ENCODE measurements at places on chromosomes 7 and 10.

DNA sequence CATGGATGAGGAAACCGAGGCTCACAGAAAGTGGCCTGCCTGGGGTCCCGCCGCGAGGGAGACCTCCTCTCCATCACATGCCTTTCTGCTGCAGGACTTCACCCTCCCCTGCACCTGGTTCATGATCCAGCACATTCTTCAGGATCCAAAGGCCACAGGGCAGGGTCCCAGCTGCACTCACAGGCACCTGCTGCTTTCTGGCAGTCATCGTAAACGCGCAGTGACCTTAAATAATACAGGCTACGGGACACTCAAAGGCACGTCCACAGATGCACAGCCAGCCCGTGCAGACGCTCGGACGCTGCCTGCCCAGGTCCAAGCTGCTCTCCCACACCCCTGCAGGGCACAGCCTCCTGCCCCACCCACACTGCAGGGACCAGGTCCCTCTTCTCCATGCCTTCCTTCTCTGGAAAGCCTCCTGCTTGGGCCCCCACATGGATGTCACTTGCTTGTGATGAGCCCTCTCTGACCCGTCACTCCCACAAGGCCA, 49.9 kb downstream of the CALML3 start:
- DNase-seq: no peak

DNA sequence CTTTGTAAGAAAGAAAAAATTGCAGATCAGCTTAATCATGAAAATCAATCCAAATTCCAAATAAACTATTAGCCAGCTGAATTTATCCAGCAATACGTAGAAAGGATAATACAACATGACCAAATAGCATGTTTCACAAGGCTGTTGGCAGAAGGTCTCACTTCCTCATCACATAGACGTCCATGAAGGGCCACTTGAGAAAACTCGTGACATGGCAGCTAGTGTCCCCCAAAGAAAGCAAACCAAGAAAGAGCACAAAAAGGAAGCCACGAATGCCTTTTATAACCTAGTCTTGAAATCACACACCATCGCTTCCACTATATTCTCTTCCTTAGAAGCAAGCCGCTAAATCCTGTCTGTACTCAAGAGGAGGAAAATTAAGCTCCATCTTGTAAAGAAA, 105.6 kb upstream of the NRBF2 start:
- DNase-seq: no peak

DNA sequence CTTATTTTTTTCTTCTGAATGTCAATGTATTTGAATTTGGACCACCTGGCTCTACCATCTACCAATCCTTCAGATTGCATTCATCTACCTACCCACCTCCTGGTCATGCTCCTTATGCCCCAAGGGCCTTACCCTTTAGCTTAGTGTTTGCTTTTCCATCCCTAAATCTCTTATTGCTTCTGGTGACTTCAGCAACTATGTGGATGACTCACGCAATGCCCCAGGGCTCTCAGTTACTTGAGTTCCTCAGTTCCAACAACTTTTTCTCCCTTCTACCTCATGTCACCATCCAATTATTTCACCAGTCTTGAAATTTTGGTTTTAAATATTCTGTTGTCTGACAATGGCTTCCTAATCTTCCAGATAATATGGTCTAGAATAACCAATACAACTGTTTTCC, 118.9 kb downstream of the CFAP58 start:
- peak; percentile 91 for DNase-seq

- no peak for DNase-seq
Observed at GRCh38 chr7:40544221-40544723, 409.5 kb downstream of the SUGCT start.

DNA sequence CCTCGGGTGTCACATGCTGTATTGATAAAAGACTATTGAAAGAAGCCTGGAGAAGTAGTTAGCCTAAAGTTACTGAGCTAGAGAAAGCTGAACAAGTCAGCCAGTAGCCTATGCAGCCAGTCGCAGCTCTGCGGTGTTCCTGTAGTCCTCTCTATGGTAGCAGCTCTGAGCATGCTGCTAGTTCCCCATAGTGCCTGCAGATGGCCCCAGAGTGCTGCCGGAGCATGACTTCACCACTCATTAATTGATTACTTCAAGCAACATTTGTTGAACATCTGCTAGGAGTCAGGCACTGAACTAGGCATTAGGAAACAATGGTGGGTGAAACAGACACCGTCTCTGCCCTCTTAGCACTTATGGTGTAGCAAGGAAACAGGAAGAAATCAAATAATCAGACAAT, 422.7 kb downstream of the SORCS3 start:
- peak; percentile 4 for DNase-seq

- no peak for DNase-seq
Observed at GRCh38 chr10:31035266-31035798, 3.7 kb upstream of the ZNF438 start.

DNA sequence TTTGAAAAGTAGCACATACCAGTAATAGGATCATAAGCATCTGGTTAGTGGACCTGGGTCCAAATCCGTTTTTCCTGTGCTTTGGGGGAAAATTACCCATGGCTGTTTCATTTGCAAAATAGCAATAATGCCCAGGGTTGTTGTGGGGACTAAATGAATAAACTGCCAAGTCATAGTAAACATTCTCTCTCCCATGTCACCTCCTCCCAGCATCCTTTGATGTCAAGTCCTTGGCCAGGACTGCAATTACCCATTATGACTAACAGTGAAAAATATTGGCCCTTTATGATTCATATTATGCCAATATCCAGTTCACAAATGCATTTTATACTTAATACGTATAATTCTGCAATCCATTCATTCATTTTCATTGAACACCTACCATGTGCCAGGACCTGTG, 23.0 kb downstream of the TOMM7 start:
- DNase-seq: peak; percentile 52

DNA sequence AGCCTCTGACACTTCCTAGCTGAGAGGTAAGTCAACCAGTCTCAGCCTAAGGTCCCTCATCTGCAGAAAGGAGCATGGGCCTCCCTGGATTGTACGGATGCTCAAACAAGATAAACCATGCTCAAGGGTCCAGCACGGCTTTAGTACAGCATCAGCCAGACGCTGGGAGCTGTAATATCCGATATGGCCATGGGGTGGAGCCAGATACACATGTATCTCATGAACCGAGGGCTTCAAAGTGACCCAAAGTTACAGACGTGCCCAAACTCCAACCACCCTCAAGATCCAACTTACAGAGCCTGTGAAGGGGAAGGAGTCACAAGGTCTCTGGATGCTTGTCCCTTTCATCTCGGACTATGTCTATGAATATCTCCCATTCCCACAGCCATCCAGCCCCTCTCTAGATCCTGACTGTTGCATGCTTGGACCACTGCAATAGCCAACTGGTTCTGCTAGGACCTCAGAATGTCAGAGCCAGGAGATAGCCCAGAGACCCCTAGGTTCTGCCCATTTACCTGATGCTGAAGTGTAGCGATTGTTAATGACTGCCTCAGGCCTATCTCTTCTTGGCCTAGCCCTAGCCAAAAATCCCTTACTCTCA, 142.4 kb downstream of the SH3PXD2A start:
- peak; percentile 84 for DNase-seq

DNA sequence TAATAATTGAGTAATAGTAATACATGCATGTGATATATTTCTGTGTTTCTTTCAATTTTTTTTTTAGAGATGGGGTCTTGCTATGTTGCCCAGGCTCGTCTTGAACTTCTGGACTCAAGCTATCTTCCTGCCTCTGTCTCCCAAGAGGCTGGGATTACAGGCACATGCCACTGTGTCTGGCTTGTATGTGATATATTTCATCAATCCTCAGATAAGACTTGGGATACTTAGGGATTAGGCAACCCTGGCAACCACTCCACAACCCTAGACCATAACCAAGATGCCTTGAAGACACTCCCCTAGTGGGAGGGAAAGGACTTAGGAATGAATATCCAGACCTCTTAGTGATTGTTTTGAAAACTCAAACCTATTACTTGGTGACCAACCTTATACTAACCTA, 154.8 kb downstream of the CCDC3 start:
- DNase-seq: no peak

- DNase-seq: no peak
Observed at GRCh38 chr7:35257251-35258124, 3.6 kb upstream of the TBX20 start.

DNA sequence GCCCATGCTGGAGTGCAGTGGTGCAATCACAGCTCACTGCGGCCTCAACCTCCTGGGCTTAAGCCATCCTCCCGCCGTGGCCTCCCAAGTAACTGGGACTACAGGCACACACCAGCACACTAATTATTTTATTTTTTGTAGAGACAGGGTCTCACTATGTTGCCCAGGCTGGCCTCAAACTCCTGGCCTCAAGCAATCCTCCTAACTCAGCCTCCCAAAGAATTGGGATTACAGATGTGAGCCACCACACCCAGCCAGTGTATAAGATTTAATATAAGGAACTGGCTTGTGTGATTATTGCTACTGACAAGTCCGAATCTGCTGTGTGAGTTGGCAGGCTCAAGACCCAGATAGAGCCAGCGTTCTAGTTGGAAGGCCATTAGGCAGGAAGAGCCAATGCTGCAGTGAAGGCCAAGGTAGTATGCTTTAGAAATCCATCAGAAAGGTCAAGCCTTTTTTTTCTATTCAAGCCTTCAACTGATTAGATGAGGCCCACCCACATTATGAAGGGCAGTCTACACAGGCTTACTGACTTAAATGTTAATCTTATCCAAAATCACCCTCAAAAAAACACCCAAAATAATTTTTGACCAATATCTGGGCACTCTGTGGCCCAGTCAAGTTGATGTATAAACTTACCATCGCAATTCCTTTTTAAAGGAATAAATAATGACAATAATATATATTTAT, 19.4 kb downstream of the TRIM4 start:
- DNase-seq: no peak

DNA sequence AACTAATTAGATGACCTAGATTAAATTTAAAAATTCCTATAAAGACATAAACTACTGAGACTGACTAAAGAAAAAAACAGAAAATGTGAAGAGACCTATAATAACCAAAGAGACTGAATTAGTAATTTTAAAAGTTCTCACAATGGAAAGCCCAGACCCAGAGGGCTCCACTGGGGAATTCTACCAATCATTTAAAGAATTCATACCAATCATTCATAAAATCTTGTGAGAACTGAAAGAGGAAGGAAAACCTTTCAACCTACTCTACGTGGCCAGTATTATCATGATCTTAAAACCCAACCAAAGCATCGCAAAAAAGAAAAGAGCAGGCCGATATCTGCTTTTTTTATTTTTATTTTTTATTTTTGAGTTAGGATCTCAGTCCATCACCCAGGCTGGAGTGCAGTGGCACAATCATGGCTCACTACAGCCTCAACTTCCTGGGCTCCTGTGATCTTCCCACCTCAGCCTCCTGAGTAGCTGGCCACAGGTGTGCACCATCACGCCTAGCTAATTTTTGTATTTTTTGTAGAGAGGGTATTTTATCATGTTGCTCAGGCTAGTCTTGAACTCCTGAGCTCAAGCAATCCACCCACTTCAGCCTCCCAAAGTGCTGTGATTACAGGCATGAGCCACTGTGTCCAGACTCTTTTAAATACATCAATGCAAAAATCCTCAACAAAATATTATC, 48.6 kb downstream of the DGKI start:
- no peak for DNase-seq

DNA sequence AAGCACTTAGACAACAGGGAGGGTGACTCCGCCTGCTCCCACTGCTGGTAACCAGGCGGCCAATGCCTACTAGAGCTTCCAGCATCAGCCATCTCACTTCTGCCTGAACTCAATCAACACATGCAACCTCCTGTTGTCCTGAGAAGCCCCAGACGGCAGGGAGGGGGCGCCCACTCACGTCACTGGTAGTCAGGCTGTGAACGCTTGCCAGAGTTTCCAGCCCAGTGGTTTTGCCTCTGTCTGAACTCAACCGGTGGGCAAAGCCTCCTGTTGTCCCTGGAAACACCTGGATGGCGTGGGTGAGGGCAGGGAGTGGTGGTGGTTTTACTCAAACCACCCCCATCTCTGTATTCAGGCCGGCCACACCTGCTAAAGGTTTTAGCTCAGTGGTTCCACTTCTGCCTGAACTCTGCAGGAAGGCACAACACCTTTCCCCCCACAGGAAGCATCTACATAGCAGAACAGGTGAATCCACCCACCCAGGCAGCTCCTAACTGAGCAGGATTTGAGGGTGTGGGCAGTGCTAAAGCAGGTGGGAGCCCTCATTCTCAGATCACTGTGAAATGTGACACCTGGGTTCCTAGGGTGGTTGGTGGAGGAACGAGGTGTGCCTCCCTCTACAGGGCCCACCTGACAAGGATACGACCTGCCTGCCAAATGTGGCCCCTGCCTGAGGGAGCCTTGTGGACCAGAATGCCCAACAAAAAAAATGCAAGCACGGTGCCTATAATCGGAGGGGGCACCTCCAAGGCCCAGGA, 563.0 kb upstream of the SEMA3D start:
- no peak for DNase-seq

DNA sequence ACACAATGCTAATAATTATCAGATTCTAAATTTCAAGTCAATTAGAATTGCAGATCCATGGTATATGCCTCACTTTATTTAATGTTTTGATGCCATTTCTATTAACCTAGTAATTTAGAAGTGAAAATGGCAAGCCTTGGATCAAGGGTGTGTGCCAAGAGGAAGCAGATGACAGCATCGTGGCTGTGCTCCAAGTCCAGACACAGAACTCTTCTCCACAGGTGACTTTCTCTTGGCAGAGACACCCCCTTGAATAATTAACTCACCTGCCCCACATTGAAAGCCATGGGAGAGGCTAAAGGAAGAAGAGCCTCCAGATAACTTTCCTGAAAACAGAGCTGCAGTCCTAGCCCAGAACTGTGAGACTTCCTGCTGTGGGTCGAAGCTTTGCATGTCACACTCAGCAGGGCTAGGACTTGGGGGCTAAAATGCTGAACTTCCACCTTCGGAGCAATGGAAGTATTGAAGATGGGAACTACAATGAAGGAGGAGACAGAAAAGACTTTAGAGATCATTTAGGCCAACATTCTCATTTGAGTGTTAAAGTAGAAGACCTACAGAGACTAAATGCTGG, 996 bp upstream of the C10orf90 start:
- DNase-seq: no peak

DNA sequence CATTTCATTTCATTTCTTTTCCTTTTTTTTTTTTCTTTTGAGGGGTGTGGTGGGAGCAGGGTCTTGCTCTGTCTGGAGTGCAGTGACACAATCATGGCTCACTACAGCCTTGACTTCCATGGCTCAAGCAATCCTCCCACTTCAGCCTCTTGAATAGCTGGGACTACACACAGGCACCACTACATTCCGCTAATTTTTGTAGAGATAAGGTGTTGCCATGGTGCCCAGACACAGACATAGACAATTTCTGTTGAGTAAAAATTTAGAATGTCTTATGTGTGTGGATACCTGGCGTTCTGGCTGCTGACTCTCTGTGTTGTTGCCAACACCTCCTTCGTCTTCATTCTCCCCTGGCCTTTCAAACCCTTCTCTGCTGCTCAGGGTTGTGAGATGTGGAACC, 54.0 kb upstream of the PRSS58 start:
- no peak for DNase-seq

- DNase-seq: peak; percentile 67
Observed at GRCh38 chr7:128791121-128791971, at the start of gene CCDC136. Gene CCDC136 (plus strand): TSS chr7:128791968. CDS start chr7:128792412, 444 bp downstream.

GRCh38 chr10:100371482-100372027, 24.5 kb downstream of the SCD start:
- DNase-seq: no peak

Data from ELR (cell line).